ENCODE measurements at places on chromosomes 5 and 9.

GRCh38 chr5:150780816-150781221 lies 2.3 kb downstream of the SMIM3 start:
- no peak for DNase-seq

GRCh38 chr9:106310782-106311181 lies 552.2 kb upstream of the ZNF462 start:
- no peak for DNase-seq

- no peak for DNase-seq
Observed at GRCh38 chr5:33170411-33170810, 270.4 kb upstream of the TARS1 start.

- DNase-seq: no peak
Observed at GRCh38 chr9:93254806-93255493, 71.0 kb downstream of the WNK2 start.

DNA sequence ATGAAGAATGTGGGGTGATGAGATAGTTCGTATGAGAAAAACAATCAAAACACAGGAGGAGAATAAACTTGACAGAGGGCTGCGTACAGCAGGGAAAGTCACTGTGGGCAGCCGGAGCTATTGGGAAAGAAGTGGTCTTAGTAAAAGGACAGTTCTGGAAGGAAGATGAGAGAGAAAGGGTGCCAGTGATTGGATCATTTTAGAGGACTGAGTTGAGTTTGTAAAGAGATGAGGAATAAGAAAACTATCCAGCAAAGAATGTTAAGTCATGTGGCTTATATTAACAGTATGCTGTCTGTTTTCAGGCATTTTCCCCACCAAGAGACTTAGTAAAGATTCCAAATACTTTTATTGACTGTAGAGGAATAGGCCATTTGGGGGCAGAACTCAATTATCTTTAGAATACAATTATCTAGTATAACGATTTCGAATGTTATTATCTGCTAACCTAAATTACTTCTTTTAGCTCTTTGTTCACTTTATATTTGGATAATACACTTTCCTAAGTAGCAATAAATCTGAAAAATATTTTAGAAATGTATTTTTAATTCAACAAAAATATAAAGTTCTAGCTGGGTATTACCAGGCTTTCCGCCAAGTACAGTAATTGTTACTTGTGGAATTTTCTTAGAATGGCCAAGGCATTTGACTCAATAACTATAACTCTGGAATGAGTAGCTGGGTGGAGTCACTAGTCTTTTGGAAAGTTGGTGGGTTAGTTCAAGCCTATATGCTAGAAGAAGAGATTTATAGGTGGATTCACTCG lies 15.5 kb upstream of the LOX start:
- no peak for DNase-seq
